Tibial artery (tissue), 4 donors: ENCODE measurements at places on chromosomes 16 and 17.
A peak's percentile ranks its signal among the peaks of the same experiment; 100 is the strongest.

DNA sequence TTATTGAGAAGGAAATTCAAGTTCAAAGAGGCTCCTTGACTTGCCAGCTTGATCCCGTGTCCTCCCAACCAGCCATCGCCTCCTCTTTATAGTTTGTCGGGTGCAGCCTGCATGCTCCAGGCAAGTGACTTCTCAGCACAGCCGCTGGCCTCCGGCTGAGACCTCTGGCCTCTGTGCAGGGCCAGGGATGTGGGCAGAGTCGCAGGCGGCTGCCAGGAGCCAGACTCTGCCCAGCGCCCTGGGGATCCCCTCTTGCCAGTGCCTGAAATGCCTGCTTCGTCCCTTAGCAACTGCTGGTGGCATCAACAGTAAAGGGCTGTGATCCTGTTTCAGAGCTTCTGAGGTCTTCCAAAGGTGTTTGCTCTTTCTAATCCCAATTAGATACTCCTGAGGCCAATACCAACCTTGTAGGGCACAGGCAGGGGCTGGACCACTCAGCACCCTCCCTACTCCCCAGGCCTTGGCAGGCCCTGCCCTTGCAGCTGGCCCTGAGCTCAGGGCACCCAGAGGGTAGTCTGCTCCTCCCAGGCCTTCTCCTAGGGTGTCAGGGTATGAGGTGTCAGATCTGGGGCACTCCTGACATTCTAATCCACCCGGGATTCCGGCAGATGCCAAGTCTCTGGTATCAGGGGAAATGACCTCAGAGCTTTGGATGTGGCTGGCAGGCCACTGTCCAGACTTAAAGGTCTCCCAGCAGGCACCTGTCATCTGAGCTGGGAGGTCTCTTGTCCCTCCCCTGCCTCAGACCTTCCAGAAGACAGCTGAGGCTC lies 68.0 kb upstream of the SIAH1 start:
- no peak for DNase-seq

- DNase-seq: no peak
Observed at GRCh38 chr17:2713881-2714280, 2.3 kb upstream of the CLUH start.

GRCh38 chr17:12395733-12396354 lies 269.8 kb upstream of the MYOCD start:
- no peak for DNase-seq

- DNase-seq: no peak
Observed at GRCh38 chr17:75721463-75722011, 278 bp downstream of the ITGB4 start.

GRCh38 chr16:75282466-75283281 lies 31.2 kb upstream of the BCAR1 start:
- DNase-seq: no peak

DNA sequence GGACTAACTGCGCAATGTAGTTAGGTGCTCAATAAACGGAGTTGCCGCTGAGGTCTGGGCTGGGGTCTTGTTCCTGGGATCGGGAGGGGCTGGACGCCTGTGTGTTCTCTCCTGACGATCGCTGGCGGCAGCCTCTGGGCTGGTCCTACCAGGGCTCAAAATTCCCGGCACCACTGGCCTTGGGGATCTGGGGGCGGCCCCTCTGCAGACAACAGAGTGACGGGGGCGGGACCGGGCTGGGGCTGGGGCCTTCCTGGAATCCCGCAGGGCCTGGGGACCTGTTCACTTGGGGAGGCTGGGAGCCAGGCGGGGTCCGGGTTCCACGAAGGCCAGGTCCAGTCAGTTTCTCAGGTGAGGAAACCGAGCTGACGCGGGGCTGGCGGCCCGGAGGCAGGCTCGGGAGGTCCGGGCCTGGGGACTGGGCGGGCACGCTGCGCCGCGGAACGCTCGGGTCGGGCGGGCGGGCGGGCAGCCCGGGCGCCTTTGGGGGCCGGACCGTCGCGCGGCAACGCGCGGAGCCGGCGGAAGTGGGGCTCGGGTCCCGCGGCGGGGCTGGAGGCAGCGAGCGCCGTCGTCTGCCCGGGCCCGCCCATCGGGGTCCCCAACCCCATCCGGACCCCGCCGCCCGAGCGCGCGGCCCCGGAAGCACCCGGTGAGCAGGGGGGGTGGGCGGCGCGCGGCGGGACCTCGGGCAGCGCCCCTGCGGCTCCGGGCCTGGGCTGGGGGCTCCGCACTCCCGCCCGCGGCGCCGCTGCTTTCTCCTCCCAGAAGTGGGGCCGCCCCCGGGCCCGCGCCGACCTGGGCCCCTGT lies at the start of gene PIGQ:
Gene PIGQ, plus strand, starts transcription at position 524 of the 810 bp plus-strand sequence. CDS start 4,107 bp downstream, outside the sequence.
- DNase-seq: peak; percentile 80

DNA sequence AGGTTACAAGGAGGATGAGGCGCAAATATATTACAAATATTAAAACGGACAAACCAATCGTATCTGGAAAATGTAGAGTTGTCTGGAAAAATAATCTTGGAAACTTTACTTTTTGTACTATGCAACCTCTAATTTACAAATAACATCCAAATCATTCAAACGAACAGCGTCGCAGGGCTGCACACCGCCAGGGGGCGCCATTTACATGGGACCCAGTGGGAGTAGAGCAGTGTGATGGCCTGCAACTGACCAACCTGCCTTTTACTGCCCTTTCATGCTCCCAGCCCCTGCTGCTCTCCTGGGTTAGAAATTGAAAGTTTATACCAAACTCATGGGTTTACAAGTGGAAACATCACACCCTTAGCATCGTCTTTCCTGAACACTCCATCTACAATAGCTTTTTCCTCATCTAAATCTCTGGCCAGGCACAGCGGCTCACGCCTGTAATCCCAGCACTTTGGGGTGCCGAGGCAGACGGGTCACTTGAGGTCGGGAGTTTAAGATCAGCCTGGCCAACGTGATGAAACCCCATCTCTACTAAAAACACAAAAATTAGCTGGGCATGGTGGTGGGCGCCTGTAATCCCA lies 10.0 kb downstream of the PITPNC1 start:
- DNase-seq: no peak

- DNase-seq: no peak
Observed at GRCh38 chr17:60901806-60902205, 224.2 kb downstream of the BCAS3 start.

- DNase-seq: no peak
Observed at GRCh38 chr16:23710008-23710407, 3.0 kb downstream of the ERN2 start.

GRCh38 chr16:2161911-2162310 lies 6.3 kb downstream of the TRAF7 start:
- no peak for DNase-seq

DNA sequence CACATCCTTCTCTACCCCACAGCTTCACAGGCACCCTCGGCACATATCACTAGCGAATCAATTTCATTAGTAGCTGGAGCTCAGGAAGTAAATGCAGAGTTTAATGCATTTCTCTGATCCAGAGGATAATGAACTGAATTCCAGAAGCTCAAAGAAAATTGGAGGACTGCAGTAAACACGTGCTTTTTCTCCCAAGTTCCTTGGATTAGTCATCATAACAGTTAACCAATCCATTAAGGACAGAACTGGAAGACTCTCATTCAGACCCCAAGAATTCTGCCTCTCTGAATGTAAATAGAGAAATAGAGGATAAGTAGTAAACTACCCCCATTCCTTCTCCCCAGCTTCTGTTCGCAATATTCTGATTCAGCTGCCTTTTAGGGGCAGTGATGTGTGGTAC lies 40.7 kb downstream of the DUSP14 start:
- DNase-seq: no peak

GRCh38 chr17:82964851-82965341 lies 114.5 kb upstream of the METRNL start:
- DNase-seq: no peak

DNA sequence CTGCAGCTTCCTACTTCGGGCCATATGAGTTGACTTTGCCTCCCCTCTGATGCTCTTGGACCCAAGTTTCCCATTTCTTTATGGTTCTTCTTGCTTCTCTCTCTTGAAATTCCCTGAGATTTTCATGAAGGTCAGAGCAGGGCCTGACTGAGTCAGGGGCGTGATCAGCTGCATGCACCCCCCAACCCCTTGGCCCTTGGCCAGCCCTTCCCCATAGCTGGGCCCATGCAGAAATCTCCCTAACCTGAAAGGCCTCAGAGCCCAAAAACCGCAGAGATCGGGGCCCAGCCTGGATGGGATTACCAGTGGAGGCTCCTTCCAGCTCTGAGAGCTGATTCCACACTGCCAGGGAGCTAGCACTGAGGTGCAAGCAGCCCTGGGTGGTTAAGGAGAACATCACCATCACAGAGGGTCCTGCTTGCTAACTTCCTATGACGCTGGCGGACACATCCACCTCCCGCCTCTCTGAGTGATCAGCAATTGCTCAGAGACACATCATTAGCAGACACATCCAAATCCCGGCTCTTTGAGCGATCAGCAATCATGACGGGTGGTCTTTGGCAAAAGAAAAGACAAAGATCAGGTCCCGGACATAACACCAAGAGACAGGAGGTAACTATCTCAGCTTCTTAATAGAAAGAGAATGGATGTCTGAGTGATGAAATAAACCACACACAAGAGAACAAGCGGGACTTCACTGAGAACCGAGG lies 161.5 kb downstream of the C16orf78 start:
- DNase-seq: no peak

GRCh38 chr16:84239141-84239769 lies 557 bp downstream of the KCNG4 start:
- DNase-seq: no peak

DNA sequence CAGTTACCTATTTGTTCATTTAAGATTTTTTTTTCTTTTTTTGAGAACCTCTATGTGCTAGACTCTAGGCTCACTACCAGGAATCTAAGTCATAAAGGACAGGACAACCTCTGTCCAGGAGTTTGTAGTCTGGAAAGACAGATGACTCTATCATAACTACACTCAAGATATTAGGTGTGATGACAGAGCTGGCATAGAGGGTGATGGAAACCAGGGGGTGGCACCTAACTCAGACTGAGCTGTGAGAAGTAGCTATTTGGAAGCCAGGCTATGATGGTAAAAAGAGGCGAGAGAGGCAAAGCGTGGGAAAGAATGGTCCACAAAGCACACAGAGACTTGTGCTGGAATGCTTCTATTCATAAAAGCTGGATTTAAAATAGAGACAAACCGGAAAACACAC lies 372.3 kb downstream of the SEC14L1 start:
- no peak for DNase-seq

DNA sequence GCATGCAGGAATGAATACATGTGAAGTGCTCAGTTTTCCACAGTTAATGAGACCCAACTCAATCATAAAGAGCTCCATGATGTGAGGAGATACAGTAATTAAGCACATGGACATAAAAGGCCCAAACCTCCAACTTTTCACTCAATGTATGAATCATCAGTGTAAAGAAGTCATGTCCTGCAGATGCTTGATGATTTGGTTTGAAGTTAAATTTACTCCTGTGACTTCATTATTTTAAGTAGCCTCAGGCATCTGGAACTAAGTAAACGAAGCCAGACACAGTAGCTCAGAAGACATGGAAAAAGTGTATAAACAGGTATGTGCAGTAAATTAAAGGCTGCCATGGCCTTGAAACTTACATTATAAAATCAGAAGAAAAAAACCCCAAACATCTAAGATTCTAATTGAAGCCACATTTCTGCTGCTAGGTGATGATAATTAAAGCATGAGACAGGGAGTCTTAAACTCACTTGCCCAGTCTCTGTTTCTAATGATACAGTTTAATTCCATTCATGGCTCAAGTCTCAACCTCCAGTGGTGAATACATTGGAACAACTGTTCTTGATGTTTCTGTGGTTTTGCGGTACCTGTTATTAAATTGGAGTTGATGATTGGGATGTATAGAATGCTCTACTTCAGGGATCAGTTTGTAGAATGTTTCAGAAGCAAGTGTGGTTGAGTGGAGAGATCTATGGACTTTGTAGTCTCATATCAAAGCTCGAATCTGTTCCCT lies 28.9 kb upstream of the CCL2 start:
- no peak for DNase-seq

DNA sequence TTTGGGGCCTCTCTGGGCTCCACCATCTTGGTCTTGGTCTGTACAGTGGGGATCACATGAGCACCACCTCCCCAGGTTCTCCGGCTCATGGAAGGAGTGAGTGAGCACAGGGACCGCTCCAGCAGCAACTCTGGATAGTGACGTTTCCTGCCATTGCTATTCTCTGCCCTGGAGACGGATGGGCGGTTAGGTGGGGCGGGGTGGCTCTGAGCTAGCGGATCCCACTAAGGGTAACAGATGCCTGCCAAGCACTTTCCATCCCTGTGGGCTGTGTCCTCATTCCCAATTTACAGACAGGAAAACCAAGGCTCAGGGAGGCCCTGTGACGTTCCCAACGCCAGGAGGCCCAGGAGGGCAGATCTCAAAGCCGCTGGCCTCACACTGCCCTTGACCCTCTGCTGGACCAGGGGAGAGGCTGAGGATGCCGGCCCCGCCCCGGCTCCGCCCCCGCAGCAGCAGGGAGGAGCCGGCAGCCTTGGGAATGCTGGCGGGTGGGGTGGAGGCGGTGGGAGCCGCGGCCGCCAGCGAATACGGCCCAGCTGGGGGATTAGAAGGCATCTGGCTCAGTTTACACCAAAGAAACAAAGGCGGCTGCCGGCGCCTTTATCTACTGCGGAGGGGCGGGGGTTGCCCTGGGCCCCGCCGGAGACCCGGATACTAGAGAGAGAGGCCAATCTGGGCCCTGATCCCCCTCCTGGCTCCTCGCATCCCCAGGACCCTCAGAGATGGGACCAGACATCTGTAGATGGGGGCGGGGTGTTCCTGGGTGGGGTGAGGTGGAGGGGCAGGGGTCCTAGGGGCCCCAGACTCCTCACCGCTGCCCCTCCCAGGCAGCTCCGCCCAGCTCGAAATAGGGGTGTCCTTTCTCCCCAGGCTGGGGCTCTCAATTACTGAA lies 122.3 kb upstream of the CIBAR2 start:
- DNase-seq: peak; percentile 89

DNA sequence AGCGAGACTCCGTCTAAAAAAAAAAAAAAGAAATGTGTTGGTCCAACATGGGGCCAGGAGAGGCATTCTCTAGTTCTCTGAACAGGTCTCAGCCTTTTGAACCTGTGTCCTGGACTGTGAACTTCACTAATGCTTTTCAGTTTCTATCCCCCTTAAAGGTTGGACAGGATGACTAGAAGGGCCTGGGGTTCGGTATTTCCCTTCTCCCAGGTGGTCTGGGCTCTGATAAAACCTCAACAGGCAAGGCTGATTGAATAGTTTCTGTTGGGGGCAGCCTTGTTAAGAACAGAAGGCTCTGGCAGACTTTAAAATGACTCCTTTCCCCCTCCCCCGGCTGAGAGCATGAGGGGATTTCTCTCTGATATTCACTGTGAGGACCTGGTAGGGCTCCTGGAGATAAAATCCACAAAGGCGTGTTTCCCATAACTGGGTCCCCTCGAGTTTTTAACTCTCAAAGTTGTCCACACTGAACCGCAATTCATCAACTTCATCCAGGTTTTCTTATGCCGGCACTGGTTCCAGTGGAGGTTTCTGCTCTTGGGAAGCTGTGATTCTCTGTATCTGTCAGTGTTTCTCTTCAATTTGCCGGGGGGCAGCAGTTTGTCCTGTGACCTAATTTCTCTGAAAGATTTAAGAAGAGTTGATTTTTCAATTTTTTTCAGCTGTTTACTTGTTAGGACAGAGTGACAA lies 91.3 kb downstream of the METRNL start:
- no peak for DNase-seq

GRCh38 chr17:2190014-2190413 lies 113.6 kb downstream of the SMG6 start:
- peak; percentile 54 for DNase-seq

- no peak for DNase-seq
Observed at GRCh38 chr16:60930291-60930690, 1105.9 kb downstream of the CDH8 start.
